ENCODE measurements at places on chromosomes 6 and 20.

GRCh38 chr6:35341557-35341956 is 801 bp upstream of the PPARD start:
- DNase-seq: no peak

DNA sequence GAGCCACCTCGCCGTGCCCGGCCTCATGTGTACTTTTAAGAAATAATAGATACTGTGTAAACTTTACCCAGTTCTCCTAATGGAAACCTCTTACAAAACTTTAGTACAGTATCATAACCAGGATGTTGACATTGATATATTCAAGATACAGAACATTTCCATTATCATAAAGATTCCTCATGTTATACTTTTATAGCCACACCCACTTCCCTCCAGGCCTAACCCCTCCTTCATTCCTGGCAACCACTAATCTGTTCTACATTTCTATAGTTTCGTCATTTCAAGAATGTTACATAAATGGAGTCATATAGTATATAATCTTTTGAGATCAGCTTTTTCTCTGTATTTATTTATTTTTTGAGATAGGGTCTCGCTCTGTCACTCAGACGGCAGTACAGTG is 52.6 kb upstream of the SALL4 start:
- no peak for DNase-seq

DNA sequence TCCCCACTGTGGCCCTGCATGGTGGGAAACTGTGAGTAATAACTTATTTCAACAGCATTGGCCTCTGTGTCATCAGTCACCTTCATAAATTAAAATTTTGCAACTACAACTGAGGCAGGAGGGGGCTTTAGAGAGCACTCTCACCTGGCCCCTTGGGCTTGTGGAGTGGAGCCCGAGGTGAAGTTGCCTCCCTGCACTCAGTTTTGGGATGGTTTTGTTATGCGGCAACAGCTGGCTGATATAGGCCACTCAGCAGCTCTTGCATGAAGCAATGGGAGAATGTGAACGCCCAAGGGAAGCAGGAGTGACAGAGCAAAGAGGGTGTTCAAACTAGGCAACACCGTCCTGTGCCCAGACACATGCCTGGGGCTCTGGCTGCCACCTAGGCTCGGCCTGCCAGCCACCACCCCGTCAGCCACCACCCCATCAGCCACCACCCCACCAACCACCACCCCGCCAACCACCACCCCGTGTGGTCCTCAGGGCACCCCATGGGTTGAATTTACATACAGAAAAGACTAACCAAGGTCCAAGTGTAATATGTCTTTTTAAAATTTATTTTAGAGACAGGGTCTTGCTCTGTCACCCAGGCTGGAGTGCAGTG is 4.3 kb upstream of the GFRA4 start:
- DNase-seq: no peak

GRCh38 chr20:47814632-47815415 is 29.5 kb upstream of the SULF2 start:
- DNase-seq: no peak

- DNase-seq: peak; percentile 33
Observed at GRCh38 chr20:61520893-61521460, 268.9 kb downstream of the CDH4 start.

GRCh38 chr6:33800248-33800969 is 3.4 kb downstream of the MLN start:
- no peak for DNase-seq

- DNase-seq: no peak
Observed at GRCh38 chr20:51189814-51190782, 167.2 kb upstream of the KCNG1 start.

- DNase-seq: no peak
Observed at GRCh38 chr6:138226700-138227315, 8.5 kb upstream of the PBOV1 start.

GRCh38 chr20:51562027-51562331 is 19.5 kb upstream of the NFATC2 start:
- DNase-seq: no peak

DNA sequence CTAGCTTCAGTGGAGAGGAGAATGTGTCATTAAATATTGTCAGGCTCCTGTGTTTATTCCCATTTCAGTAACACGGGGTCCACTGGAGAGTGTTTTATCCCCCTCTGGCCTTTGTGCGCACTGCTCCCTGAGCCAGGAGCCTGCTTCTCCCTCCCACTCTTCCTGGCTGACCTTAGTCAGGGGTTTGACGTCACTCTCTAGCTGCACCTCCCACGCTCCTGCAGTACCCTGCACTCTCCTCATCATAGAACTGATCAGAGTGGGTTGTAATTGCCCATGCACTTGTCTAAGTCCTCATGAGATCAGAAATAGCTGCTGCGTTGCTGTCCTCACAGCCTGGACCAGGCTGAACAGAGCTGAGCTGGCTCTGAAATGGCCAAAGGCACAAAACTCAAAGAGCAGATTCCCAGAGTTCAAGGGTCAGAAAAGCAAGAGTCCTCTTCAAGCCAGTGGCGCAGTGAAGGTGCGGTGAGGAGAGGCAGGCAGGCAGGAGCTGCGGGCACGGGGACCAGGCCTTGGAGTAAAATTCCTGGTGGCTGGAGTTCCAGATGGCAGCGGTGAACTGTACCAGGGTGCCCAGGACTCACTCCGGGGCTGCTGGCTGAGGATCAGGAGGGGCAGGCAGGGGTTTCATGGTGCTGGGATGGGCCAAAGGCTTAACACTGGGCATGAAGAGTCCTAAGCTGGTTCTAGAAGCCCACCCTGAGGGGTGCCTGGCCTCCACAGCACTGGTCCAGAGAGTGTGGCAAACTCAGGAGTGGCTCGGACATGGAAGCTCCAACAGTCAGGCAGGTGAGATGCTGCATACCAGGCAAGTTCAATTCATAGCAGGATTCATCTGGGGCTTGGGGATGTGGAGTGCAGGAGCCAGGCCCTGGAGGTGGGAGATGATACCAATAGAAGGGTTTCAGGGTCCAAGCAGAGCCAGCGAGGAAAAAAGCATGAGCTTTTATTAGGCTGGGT is 170.9 kb downstream of the SCP2D1 start:
- no peak for DNase-seq

GRCh38 chr6:7978736-7979135 is 68.1 kb upstream of the TXNDC5 start:
- DNase-seq: no peak

DNA sequence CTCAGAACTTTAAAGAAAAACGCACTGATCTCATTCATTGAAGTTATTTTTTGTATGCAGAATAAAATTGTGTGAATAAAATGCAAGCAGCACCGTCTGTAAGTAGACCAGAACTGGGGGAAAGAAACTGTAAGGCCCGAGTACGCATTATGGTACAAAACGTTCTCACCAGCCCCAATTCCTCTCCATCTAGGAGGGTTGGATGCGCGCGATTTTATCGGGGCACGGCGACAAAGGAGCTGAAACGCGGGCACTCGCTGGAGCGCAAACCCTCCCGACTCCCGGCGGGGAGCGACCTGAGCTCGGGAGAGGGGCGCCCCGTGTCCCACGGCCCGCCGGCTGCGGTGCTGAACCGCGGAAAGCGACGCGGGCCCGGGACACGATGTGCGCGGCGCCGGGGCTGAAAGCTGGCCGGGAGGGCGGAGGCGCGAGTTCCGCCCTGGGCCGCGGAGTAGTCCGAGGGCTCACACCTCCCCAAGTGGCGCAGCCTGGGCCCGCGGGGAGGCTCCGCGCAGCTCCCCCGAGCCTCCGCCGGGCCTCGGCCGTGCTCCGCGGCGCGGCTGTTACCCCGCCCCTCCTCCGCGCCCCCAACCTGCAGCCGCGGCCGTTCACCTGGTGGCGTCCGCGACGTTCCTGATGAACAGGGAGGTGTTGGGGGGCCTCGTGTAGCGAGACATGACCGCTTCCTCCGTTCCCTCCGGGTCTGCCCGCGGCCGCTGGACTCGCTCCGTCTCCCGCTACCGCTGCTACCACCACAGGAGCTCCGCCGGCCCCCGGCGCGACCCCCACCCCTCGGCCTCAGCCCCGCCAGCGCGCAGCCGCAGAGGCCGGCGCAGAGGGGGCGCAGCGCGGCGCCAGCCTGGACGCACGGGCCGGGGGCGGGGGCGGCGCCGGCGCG is at the start of gene SRSF12:
TSS of gene SRSF12 (minus strand) at position 861 of the 898 bp plus-strand sequence. CDS start at position 677, 184 bp downstream.
- DNase-seq: peak; percentile 45

DNA sequence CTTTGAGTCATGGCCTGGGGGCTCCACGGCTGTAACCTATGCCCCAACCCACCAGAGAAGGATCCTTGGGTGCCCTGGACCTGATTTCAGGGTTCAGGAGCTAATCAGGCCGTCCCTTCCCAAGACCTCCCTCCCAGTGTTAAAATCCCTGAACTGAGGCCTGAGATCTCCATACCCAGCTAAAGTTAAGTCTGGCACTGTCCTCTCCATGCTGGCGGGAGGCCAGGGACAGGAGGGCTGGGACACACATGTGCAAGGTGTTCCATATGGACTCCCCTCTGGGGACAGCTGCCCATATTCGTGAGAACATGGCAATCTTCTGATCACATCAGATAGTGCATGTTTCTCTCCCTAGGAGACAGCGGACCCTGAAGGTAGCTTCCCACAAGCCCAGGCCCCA is 11.5 kb upstream of the TREML4 start:
- DNase-seq: no peak

DNA sequence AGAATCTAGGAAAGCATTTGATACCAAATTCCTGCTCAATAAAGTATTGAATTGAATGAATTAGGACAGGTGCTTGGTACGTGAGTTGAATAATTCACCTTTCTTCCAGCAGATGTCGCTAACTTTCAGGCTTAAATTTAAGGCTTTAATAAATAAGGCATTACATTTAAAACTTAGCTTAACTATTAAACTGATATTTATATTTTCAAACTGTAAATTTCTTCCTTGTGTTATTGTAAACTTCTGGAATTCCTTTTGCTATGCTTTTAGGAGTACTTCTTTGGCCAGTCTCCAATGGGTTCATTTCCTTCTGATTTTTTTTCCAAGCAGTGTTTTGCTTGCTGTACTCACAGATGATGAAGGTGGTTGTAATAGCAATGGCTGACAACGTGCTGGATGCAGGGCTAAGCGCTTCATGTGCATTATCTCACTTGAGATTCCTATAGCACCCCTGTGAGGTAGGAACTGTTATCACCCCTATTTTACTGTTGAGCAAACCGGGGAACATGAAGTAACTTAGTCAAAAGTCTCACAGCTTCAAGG is 71.3 kb upstream of the SLC2A12 start:
- peak; percentile 53 for DNase-seq

GRCh38 chr6:146851837-146852236 is 253.1 kb downstream of the ADGB start:
- no peak for DNase-seq

DNA sequence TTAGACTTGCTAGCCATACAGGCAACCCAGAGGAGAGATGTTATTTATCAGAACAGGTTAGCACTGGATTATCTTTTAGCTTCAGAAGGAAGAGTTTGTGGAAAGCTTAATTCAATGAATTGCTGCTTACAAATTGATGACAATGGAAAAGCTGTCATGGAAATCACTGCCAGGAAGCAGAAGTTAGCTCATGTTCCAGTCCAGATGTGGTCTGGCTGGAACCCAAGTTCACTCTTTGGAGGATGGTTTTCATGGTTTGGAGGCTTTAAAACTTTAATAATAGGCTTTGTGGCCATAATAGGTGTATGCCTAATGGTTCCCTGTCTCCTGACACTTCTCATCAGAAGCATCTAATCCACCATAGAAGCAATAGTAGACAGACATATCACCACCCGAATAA is 699.0 kb downstream of the PHF3 start:
- no peak for DNase-seq

DNA sequence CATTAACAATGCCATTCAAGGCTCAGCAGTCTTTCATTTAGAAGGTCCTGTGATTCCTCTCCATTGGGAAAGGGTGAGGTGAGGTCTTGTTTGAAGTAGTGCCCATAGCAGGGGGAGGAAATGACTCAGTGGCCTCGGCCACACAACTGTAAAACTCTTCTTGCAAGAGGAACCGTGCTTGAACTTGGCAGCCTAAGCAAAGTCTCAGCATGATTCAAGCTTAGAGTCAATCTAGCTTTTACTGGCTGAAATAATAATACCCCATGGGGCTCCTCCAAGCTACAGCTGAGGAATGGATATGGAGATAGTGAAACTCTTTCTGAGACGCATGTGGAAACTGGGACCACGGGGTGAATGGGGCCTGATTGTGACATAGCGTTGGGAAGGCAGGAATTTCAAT is 428.2 kb downstream of the BMP2 start:
- no peak for DNase-seq
